Endothelial cell of umbilical vein (primary cell): ENCODE measurements at places on chromosomes 13 and 19. TPM values are rescaled to one million over a fixed set of nuclear protein-coding genes. Genes with fewer than 3 reads are reported as not detected.

DNA sequence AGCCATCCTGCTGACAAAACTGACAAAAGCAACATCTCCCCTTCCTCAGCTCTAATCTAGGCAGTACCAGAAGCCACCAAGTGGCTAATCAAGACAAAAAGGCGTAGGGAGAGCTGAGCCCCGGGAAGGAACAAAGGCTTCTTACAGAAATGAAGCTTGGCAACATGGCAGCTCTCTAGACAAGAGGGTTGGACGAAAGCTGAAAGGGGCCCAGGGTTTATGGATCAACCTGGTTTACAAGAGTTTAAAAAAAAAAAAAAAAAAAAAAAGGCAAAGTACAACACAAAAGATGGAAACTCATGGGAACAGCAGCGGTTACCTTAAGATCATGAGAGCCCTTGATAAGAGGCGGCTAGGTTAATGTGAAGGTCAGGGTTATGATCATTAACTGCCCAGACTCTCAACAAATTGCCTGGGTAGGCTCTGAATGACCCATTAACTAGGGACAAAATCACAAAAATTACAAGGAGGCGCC is 14.0 kb downstream of the ZC3H4 start:
- DNase-seq, result no peak

DNA sequence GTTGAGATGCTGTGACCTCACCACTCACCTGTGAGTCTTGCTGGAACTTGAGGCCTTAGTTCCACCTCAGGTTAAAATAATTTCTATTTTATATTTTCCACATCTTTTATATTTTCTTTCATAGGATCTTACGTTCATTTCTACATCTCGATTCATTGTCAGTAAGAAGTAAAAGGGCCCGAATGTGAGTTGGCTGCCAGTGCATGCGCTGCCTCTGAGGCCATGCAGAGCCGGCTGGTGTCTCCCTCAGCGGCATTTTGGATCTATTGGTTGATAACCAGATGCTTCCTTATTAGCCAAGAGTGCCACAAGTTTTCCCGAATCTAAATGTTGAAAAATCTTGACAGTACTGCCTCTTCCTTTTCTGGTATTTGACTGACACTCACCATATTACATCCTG is 347.3 kb downstream of the TEX29 start:
- no peak for DNase-seq

GRCh38 chr13:112711528-112712265 is 21.9 kb downstream of the ATP11A start:
- DNase-seq, result peak; percentile 99

DNA sequence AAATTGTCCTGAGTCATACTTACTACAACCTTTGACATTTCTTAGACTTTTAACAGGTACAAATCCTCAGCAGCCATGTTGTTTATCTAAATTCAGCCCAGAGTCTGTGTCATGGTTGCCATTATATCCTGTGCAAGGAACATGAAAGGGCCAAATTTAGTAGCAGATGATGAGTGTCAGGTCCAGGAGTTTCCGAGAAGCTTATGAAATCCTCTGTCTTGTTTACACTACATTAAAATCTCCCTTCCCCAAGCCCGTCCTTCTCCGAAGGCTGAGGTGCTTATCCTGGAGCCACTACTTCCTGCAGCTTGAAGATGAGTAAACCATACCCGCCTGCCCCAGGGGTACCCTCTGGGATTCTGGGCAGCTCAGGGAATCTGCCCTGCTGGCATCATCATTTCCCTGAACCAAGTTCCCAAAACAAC is 102.6 kb upstream of the SERP2 start:
- DNase-seq, result no peak

Gene ZNF460
- total RNA-seq, result 26.9 and 29.3 TPM in 2 replicates

Gene TNNT1
- 0.51 and 0.92 TPM in 2 replicates for total RNA-seq

Gene GAS6
- total RNA-seq, result 69.2 and 84.4 TPM in 2 replicates
